ENCODE measurements at places on chromosomes 2 and 18. TPM values are rescaled to one million over a fixed set of nuclear protein-coding genes. Genes with fewer than 3 reads are reported as not detected.

The GALNT13 gene
- 9.8 TPM for total RNA-seq

The HES6 gene
- total RNA-seq, result 19.1 TPM

The TUBA3E gene
- total RNA-seq, result not detected

The EVA1A gene
- 2.2 TPM for total RNA-seq

The TBC1D8 gene
- total RNA-seq, result 12.3 TPM

The LIMS2 gene
- 10.0 TPM for total RNA-seq

The DYNAP gene
- not detected for total RNA-seq

The APCDD1 gene
- 4.7 TPM for total RNA-seq

DNA sequence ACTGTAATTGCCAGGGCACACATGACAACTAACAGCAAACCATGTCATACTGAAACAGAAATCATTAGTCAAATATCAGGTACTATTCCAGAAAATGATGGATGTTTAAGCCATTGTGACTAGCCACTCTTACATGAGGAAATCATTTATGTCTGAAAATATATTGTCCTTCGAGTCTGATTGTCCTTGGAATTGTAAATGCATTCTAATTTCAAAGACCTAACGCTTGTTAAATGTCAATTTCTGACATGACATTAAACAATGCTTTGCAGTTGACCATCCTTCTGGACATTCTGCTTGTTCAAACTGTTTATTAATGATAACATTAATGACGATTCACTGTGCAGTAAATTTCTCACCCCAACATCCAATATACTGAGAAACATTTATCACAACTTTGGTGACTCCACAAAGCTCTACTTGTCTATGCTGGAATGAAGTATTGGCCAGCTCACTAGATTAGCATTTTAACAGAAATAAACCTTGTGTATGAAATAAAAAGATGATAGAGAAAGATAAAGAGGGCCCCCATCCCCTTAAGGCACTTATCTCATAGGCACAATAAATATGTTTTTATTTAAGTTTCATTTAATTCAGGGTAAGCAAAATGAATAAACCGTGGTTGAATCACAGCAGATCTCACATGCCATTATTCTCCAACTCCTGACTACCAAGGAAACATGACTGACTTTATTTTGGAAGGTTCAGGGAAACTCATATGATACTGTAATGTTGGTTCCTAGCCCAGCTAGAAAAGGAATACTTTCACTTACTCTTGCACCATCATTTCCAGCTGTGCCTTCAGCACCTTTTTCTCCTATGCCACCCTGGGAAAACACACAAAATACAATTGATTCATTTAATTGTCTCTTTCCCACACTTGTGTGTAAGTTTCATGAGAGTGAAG is 82.3 kb downstream of the COL3A1 start:
- DNase-seq, result no peak

DNA sequence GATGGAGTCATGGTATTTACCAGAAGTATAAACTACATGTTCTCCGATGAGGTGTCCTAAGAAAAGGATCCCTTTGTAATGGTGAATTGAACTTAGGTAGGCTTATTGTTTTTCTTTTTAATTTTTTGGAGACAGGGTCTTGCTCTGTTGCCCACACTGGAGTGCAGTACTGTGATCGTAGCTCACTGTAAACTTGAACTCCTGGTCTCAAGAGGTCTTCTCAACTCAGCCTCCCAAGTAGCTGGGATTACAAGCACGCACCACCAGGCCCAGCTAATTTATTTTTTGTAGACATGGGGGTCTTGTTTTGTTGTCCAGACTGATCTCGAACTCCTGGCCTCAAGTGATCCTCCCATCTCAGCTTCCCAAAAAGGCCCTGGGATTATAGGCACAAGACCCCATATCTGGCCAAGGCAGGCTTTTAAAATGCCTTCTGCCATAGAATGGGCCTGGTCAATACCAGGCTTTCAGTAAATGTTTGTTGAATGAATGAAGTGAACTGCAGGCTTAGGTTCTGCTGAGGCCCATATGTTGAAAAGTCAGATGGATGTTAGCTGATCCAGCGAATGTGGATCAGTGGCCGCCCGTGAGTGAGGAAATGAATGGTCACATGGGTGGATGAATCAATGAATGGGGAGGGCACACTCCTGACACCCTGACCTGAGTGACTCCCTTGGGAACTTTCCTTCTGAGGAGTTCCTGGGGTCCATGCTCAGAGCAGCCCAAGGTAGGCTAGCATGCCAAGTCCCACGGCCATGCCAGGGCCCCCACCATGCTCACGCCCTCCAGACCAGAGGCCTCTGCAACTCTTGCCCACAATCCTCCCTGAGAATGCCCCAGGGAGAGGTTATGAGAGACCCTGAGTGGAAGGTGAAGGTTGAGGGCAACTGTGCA is 118.0 kb upstream of the MYCN start:
- no peak for DNase-seq

DNA sequence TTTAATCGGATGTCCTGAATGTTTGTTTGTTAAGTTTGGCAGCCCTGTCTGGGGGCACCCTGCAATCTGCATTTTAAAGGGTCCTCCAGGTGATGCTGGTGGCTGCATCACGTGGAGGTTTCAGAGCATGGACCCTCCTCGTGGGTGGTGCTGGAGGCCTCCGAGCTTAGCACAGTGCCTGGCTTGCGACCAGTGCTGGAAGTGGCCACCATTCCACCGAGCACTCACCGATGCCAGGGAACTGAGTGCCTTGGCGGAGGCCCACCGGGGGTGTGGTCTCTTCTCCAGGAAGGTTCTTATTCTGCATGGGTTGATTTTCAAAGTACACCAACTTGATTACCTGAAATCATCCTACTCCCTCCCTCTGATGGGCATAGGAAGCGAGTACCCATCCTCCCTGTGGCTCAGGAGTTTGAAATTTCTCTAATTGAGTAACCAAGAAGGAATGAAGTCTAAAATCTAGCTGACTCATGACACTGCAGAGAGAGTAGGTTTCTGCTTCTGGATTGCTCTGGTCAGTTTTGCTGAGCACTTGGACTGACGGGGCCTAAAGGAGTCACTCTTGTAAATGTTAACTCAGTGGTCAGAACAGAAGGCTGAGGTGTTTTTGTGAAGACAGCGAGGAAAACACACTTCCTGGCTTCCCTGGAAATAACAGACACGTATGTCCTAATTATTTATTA is 58.1 kb upstream of the SLC66A3 start:
- DNase-seq, result no peak

GRCh38 chr2:25844089-25844488 is 34.2 kb downstream of the ASXL2 start:
- DNase-seq, result no peak

DNA sequence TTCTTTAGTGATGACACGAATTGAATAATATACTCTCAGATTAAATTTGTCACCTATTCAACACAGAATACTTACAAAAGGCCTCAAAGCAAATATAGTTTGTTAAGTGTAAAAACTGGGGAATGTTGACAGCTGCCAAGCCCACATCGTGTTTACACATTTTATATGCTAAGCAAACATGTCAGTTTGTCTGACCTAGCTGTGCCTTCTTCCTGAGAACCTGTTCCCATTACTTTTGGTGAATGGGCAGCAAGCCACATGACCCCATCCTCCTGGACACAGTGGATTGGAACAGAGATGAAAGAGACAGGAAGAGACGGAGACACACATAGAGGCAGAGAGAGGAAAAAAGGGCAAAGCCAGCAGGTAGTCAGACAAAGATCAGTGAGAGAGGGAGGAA is 22.9 kb upstream of the CUL3 start:
- DNase-seq, result no peak

Data from endodermal cell (in vitro differentiated cells).